ENCODE measurements at places on chromosomes 12 and 14.

- DNase-seq: no peak
These were observed 18.5 kb downstream of the NCOR2 start for GRCh38 chr12:124548854-124549378.

- DNase-seq: peak; percentile 53
These were observed 404.4 kb downstream of the FLRT2 start for GRCh38 chr14:85934123-85934885.

GRCh38 chr12:103707446-103707845 lies 120.4 kb downstream of the STAB2 start:
- DNase-seq: no peak

DNA sequence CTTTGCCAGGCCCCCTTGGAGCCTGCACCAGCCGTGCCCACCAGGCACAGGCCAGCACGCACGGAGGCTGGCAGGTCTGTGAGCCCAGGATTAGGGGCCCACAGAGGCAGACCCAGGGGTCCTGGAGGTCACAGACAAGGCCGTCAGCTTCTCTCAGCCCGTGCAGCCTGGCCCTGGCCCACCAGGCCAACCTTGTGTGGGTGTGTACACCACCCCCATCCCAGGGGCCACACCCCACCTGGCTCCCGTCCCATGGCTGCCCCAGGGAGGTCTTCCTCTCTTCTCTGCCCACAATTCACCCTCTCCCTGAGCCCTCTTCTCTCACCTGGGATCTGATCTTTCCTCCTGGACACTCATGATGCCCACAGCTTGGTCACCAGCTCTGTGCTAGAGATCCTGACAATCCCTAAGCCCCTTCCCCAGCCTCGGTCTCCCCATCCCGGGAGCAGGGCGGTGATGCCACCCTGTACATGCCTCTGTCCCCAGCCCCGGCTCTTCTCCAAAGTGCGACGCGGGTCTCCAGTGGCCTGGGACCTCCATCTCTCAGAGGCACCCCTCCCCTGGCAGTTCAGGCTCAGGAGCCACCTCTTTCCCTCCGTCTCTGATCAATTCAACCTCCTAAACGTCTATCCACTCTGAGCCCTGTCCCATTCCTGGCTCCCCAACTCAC lies 31.1 kb upstream of the GPR132 start:
- no peak for DNase-seq

DNA sequence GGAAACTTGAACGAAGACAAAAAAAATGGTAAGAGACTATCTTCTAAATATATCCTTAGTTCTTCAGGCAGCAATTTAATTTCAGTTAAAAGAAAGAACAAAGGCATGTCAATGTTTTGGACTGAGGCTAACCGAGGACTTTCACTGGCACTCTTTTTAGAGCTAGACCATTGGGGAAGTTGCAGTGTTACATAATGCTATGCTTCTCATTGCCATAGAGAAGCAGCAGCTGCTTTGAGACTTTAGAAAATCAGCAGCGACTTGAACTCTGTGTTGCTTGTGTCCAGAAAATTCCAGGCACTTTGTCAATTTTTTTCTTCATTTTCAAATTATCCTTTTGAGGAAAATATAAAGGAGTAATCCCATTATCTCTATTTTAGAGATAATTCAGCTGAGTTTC lies 964.2 kb downstream of the NRXN3 start:
- DNase-seq: no peak

GRCh38 chr12:108798551-108799221 lies 58.7 kb downstream of the SSH1 start:
- no peak for DNase-seq

DNA sequence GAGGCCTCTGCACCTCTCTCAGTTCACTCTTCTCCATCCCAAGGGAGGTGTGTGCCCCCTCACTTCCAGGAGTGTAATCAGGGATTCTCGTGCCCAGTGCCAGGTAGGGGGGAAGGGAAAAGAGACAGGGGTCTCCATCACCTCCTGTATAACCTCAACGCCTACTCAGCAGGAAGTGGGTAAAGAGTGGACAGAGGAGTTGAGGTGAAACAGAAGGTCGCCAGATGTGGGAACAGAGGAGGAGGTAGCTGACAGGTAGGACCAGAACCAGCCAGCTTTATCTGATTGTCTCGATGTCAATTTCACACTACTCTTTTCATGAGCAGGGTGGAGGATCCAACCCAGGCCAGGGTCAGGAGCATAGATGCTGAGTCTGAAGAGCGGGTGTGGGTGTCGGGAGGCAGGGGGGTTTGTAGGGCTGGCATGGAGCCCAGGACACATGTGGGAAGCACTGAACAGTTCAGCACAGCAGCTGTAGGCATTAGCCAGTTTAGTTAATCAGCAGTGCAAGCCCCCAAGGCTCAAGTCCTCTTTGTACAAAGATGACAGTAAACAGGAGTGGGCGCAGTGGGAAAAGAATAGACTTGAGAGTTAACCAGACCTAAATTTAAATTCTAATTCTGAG lies 213.5 kb downstream of the PELI2 start:
- no peak for DNase-seq

DNA sequence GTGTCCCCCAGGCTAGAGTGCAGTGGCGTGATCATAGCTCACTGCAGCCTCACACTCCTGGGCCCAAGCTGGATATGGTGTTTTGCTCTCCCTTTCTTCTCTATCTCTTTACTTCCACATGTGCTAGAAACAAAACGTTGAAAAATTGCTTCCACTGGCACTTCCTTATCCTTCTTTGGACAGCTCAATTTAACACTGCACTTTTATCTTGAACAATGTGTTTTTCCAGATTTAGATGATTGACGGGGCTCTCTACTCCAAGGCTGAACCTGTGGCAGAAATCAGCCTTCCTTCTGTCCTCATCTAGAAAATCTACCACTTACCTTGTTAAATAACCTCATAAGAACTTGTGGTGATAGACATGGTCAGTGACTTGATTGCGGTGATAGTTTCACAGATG lies 165.1 kb downstream of the DAD1 start:
- DNase-seq: no peak

DNA sequence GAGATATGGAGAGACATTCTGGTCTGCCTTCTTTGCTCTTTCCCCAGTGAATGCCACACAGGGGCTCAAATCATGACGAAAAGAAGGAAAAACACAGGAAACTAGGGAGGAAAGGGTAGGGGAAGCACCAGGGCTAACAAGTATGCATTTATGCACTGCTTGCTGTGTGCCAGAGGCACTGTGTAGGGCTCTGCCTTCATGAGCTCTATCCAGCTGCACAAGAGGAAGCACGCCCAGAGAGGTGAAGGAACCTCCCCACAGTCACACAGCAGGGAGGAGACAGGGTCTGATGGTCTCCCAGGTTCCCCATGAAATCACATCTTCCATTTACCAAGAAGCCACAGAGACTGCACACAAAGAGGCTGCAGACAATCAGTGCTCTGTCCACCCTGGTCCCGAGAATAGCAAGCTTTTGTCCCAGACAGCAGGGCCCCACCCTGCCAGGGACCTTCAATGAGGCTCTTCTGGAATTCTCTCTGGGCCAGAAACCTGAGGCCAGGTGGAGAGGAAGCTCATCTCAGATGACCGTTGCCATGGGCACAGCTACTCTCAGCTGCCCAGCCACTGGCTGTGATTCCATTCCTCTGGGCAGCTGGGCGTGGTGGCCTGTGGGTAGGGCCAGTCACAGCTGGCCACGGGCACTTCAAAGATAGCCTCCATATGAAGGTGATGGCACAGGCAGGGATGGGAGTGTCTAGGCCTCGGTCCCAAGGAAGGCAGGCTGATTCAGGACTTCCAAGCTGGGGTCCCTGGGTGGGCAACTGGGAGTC lies 7.3 kb upstream of the TRPV4 start:
- DNase-seq: no peak

DNA sequence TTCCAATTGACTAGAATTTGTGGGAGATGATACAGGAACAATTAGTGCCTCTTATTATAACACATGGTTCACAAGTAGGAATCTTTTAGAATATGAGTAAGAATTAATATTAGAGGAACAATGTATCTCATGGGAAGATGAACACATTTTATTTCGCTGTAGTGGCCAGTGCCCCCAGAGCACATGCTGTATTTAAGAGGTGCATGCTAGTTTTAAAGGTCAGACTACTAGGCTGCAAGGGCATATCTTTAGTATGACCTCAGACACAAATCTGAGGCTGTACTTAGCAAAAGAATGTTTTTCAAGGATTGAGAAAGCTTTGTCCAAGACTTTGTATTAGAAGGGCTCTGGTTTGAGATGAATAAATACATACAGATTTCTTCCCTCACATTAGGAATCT lies 586.9 kb downstream of the CCER1 start:
- no peak for DNase-seq

GRCh38 chr14:100108840-100109593 lies 43.8 kb downstream of the EVL start:
- DNase-seq: no peak

DNA sequence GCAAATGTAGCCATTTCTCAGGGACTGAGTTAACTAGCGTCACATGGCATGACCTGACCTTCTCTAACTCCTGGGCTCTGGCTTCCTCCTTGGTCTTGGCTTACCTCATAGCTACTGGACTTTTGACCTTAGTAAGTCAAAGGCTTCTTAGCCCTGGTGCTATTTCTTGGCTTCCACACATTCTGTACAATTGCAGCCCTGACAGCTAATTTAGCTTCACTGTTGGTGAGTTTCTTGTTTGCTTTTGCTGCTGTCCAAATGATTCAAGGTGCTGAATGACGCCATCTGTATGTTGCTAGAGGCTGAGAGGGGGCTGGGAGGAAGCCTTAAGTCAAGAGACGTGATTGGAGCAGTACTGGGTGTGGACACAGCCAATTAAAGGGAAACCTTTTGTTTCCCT lies 202.7 kb downstream of the PRKD1 start:
- DNase-seq: peak; percentile 23

DNA sequence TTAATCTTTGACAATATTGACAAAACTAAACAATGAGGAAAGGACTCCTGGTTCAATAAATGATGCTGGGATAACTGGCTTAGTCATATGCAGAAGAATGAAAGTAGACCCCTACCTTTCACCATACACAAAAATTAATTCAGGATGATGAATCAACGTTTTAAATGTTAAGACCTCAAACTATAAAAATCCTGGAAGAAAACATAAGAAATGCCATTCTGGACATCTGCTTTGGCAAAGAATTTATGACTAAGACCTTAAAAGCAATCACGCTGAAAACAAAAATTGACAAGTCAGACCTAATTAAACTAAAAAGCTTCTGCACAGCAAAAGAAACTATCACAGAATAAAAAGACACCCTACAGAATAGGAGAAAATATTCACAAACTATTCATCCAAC lies 97.4 kb downstream of the LMNTD1 start:
- no peak for DNase-seq

DNA sequence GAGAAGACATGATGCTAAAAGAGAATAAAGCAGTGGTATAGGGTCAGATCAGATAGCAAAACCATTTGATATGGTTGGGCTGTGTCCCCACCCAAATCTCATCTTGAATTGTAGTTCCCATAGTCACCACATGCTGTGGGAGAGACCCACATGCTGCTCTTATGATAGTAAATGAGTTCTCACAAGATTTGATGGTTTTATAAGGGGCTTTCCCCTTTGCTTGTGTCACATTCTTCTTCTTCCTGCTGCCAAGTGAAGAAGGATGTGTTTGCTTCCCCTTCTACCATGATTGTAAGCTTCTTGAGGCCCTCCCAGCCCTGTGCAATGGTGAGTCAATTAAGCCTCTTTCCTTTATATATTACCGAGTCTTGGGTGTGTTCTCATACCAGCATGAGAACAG lies 49.4 kb downstream of the SLC16A7 start:
- no peak for DNase-seq

DNA sequence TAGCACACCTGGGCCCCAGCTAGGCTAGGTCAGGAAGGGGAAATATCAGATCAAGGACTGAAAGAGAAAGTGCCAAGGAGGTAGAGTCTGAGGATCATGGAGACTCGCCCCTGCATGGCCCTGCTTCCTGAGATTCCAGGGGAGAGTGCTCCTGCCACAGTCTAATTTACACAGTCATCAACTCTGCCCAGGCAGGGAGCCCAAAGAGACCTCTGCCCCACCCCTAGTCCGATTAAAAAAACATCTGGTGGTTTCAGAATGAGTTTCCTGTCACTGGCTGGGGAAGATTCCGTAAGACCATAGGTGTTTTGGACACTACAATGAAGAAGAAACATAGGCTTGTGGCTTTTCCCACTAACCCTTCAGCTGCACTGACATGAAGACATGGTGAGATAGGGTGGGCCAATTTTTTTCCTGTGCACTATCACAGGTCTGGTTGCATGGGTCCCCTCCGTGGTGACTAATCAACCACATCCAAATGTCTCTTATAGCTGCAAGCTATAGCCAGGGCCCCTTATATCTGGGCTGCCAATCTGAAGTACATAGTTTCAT lies 31.5 kb upstream of the GZMB start:
- DNase-seq: no peak

DNA sequence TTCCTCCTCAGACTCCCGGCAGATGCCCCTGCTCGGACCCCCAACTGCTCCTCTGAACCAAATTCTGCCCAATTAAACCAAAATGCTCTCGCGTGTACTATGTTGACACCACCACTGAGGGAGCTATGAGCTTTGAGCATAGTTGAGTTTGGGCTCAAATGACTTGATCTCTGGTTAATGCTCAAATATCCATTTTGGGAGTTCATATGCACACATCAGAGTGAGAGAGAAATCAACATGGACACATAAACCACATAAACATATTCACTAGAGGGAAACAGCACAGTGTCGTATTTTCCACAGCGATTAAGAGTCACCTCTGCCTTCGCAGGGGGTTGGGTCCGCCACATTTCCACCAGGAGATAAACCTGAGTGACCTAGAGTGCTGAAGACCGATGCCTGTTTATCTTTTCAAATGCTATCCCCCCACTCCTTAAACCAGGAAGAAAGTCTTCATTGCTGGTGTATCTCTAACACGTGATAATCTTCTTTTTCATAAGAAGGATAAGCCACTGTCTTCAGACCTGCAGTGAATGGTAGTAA lies 59.4 kb upstream of the FOXN3 start:
- no peak for DNase-seq

GRCh38 chr12:127750076-127750840 lies 516.7 kb upstream of the TMEM132C start:
- DNase-seq: no peak

GRCh38 chr12:104955703-104956102 lies 2.4 kb downstream of the SLC41A2 start:
- no peak for DNase-seq

DNA sequence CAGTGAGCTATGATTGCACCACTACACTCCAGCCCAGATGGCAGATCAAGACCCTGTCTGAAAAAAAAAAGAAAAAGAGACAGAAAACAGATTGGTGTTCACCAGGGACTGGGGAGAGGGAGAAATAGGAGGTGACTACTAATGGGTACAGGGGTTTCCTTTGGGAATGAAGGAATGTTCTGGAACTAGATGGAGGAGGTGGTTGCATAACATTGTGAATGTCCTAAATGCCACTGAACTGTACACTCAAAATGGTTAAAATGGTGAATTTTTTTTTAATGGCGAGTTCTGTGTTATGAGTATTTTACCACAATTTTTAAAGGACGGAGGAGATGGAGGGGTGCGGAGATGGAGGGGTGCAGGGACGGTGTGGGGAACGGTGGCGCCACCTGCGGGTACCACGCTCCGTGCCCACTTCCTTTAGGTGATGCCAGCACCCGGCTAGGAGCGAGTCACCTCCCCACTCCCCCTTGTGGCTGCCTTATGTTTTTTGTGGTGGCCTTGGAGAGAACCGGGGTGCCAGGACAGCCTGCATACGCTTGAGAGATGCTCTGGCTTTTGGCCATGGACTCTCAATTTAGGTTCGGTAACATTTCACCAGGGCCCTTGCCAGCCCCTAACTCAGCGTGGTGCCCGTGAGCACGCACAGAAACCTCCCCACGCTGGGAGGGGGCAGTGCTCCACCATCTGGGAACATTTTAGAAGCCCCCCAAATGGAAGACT lies 16.1 kb downstream of the UBC start:
- DNase-seq: peak; percentile 57

GRCh38 chr12:43292699-43293098 lies 259.3 kb downstream of the ADAMTS20 start:
- DNase-seq: no peak

- DNase-seq: no peak
These were observed 1336.7 kb upstream of the TMEM132C start for GRCh38 chr12:126930234-126930633.
